ENCODE measurements at places on chromosomes 13 and 19. TPM values are rescaled to one million over a fixed set of nuclear protein-coding genes. Genes with fewer than 3 reads are reported as not detected.

The EFNB2 gene
- total RNA-seq: 35.0 TPM

The CEACAM20 gene
- total RNA-seq: not detected

The OR10H1 gene
- 0.10 TPM for total RNA-seq

DNA sequence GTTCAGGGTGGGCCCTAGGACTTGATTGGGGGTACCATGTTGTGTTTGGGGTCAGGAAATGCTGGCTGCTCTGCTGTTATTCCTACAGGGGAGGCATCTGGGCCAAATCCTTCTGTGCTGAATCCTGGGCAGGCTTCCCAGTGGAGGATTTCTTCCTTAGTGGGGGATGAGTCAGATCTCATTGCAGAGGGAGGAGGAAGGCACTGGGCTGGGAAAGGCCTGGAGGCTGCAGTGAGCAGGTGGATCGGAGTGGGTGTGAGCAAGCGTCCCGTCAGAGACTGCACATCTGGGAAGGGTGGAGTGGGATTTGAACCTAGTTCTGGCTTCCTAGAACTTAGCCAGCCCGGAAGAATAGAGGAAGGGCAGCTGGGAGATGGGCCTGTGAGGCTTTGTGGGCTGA lies 11.5 kb downstream of the CCDC124 start:
- DNase-seq: no peak

GRCh38 chr19:28667348-28667977 lies 545.5 kb downstream of the UQCRFS1 start:
- no peak for DNase-seq
